CD4-positive, alpha-beta memory T cell (primary cell): ENCODE measurements at places on chromosomes 11 and 22. TPM values are rescaled to one million over a fixed set of nuclear protein-coding genes. Genes with fewer than 3 reads are reported as not detected.

The OR9Q1 gene
- not detected for total RNA-seq

The POTEH gene
- not detected for total RNA-seq

GRCh38 chr11:76226626-76227025 is 20.3 kb upstream of the WNT11 start:
- DNase-seq, result no peak

- no peak for DNase-seq
Measured at GRCh38 chr11:122784325-122784955, 53.9 kb upstream of the CRTAM start.

- no peak for DNase-seq
Measured at GRCh38 chr11:59957094-59957493, 6.7 kb upstream of the OOSP4A start.

DNA sequence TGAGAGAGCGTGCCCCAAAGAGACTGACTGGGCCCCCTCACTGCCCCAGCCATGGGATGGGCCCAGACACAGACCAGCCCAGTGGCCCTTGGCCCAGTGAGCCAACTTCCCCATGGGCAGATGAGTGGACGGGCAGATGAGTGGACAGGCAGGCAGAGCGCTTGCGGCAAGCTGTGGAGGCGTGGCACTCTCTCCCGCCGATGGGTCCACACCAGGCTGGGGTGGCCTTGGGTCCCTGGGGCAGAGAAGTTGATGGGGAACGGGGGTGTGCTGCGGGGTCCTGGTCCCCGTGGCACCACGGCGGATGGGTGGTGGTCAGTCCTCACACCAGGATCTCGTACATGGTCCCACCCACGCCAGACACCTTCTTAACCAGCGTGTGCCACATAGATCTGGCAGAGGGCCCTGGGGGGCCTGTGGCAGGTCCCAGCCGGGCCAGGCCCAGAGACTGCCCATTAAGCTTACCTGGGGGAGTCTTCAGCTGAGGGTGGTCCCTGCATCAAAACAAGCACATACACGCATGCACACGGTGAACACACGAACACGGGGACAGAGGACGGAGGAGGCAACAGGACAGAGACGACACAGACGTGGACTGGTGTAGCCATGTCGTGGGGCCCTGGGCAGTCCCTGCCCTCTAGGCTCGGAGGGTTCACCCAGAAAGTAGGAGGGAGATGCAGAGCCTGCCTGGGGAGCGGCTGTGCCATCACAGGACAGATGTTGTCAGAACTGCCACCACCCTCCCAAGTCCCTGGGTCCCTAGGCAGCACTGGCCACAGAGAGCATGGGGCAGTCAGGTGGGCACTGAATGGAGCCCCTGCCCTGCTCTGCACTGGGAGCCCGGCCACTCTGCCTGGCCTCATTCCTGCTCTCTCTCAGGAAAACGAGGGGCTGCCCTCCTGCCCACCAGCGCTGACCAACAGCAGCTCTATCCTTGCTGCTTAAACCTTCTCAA is 182.2 kb downstream of the IGLL1 start:
- DNase-seq, result no peak

DNA sequence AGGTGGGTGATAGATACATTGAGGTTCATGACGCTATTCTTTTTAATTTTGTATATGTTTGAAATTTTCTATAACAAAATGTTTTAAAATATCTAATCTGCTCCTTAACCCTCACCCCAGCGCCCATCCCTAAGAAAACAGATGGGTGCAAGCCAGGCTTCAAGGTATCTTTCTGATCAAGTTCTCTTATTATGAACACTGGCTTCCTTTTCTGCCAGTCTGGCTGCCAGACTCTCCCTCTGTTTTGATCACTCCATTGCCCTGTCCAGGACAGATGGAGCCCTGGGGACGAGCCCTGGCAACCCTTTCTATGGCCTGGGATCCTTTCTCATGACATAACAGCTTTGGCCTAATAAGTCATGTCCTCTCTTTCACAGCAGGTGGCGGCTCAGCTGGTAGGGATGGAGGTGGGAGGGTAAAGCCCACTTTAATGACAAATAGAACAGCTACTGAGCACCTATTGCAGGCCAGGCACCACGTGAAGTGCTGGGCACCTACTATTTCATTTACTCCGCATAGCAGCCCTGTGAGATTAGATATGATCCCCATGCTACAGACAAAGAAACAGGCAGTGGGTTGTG is 38.4 kb downstream of the DRD2 start:
- DNase-seq, result no peak
